NCI-H187 treated with DMSO at 0.1 percent for 48 hours (cell line): ENCODE measurements at places on chromosomes 3 and 15.

DNA sequence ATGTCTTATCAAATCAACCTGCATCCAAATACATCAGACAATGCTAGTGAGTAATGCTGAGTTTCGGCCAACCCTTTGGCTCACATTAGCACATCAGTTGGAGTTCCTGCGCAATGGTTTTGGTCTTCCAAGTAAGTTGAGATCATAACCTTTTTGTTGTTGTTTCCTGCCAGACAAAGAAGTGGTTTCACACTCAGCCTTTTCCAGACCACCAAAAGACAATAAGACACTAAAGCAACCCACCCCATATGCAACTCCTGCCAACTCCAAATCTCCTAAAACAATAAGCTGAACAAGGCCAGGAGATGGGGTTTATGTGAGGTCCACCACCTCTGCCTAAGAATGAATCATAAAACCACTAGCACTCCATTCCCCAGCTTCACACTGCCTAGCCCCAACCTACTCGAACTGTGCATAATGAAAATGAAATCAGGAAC is 177.0 kb downstream of the ERC2 start:
- DNase-seq, result no peak

DNA sequence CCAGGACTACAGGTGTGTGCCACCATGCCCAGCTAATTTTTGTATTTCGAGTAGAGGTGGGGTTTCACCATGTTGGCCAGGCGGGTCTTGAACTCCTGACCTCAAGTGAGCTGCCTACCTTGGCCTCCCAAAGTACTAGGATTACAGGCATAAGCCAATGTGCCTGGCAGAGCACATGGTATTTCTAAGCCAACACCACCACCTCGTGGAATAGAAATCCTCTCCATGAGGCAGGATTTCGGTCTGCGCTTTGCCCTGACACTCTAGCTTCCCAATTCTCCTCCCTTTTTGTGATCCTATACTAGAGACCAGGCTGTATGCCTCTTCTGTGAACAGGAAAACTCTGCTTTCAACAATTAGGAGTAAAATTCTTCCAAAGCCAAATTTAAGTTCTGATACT is 372.2 kb downstream of the VGLL3 start:
- no peak for DNase-seq

- no peak for DNase-seq
These were observed 121.9 kb upstream of the POU1F1 start for GRCh38 chr3:87398168-87398801.

DNA sequence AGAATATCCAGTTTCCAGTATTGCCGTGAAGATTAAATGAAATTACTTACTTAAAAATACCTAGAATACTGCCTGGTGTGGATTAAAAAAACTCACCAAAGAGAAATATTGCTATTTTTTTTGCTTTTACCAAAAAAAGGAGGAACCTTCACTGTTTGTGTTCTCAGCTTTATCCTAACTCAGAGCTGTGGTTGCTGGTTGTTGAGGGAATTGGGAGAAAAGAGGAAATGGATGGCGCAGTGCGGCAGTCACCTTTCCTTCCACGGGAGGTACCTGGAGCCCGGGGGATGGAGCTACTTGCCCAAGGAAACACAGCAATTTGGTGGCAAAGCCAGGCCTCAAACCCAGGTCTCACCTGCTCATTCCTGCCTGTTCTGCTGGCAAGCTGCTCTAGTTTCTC is 270.3 kb downstream of the RPLP1 start:
- no peak for DNase-seq

- DNase-seq, result no peak
These were observed 10.4 kb downstream of the TMEM41A start for GRCh38 chr3:185488465-185488864.

- no peak for DNase-seq
These were observed 288.8 kb downstream of the ROBO2 start for GRCh38 chr3:77328690-77329089.
